ELR (cell line): ENCODE measurements at places on chromosomes 11 and 22.

- DNase-seq, result peak; percentile 76
These were observed 79.0 kb downstream of the TTC28 start for GRCh38 chr22:28600546-28601143.

DNA sequence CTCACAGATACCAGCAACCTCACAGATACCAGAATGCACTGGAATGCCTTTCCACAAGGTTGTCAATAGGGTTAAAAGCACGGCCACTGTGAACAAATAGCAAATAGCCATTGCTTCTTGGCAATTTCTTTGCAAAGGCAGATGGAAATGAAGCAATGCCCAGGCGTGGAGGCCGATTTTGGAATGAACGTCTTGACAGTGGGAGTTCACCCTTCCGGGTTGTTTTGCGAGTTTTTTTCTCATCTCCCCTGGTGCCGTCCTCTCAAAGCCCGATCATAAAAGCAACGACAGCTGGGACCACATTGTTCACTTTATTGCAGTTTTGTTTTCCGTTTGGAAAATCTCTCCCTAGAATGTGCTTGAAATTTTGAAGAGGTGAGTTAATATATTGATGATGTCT is 38.0 kb upstream of the CD82 start:
- no peak for DNase-seq

DNA sequence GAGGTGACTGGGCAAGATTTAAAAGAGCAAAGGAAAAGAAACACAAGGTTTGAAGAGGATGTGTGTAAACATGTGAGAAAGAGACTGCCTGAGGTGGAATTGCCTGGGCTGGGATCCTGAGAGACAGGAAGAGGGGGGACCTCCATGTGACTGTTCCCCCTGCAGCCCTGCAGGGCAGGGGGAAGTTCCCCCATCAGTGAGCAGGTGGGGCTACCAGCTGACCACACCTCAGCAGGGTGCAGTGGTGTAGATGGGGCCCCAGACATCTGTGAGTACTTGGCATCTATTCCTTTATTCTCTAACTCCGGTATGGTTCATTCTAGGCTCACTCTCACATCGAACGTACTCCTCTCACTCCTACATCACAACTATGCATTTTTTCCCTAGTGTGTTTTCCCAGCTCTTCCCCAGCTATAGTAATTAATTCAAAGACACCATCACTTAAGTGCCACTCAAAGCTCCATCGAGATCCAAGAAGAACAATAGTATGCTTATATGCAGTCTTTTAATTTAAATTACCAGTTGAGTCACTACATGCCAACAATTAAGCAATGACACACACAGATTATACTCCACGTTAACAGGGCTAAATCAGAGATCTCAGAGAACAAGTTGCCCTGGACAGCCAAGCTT is 42.7 kb downstream of the LGR4 start:
- peak; percentile 32 for DNase-seq

DNA sequence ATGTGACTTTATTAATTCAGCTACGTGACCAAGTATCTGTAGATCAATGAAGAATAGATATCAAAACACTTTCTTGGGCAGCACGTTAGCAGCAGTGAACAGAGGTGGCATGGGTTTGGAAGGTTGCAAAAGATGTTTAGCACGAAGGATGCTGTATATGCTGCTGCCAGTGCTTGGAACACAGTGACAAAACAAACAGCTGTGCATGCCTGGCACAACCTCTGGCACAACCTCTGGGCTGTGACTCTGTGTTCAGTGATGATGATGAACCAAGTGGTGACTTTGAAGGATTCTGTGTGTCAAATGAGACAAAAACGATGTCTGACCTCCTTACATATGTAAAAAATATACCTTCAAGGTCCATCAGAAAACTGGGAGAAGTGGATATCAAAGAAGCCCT is 104.7 kb downstream of the TBC1D22A start:
- DNase-seq, result no peak

DNA sequence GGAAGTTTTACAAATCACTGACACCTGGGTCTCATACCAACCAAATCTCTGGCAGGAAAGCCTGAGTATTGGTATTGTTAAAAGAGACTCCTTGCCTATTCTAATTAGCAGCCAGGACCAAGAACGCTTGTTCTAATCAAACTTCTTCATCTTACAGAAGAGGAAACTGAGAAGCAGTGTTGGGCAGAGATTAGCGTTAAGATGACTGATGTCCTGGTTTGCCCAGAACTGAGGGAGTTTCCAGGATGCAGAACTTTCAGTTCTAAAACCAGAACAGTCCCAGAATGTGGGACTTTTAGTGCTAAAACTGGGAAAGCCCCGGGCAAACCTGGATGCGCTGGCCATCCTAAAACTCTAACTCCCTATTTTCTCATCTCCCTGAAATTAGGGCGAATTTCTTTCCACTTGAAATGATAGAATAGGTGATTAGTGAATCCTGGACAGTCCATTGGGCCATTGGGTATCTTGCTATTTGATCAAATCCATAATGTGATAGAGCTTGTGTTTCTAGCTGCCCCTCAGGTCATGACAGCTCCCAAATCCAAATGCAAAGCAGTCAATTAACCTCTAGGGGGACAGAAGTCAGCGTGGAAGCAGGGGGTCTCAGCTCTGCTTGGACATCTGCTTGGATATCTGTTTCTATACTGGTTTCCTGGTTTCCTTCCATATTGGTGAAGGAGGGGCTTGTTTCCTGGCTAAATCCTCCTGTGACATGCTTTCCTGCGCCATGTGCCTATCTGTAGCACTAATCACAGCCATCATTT is 16.0 kb upstream of the TMPRSS13 start:
- no peak for DNase-seq

DNA sequence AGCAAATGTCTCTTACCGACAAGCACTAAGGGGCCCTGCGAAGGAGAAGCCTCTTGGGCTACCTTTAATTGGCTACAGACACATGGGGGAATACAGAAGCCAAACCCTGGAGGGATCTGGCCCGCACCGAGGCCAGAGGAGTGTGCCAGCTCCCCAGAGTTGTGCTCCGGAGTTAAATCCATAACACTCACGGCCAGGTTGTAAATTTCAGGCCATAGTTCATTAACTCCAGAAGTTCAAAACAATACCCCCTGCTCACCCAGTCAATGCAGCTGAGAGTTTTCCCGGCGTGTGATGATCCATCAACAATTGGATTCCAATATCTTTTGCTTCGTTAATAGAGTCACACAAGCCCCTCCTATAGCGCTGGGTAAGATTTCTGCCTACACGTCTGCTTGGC is 371.5 kb downstream of the NXPE2 start:
- no peak for DNase-seq

DNA sequence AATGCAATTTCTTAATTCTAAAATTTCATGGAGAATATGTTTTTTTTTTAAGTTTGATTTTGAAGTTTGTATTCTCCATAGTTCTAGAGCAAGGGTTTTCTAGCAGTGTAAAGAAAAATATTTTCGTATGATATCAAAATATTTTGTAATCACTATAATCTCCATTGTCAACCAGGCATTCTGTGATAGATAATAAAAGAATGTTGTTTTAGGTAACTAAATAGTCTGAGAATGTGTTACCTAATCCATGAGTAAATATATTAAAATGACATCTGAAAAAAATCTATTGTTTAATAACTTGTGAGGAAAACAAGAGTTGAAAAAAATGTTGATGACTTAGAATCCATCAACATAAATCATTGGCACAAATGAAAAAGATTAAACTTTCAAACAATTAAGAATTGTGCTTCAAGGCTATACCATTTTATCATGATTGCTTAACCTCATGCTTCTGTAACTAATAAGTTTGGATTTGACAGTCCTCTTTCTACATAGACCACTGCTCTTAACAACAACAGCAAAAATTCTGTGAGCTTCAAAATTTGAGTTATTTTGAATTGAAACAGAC is 2211.8 kb downstream of the LRRC4C start:
- peak; percentile 1 for DNase-seq

GRCh38 chr22:33553493-33553892 is 366.8 kb downstream of the LARGE1 start:
- DNase-seq, result no peak

GRCh38 chr22:25883482-25884033 is 141.6 kb downstream of the MYO18B start:
- no peak for DNase-seq

DNA sequence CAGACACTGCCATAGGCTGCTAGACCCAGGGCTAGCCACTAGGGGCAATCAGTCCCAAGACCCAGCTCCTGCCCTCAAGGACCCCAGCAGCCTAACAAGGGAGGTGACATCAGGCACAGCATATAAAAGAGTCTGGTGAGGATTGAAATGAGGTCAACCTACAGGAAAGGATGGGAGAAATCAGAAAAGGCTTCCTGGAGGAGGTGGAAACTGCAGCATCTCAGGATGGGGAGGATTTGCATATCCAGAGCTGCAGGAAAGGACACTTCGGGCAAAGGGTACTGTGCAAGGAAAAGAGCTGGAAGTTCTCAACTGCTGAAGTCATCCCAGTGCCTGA is 2.9 kb upstream of the ARFGAP2 start:
- DNase-seq, result peak; percentile 64

GRCh38 chr11:13672576-13673210 is 4.2 kb downstream of the FAR1 start:
- DNase-seq, result no peak

- no peak for DNase-seq
These were observed 198.4 kb downstream of the MAML2 start for GRCh38 chr11:96144553-96144952.

DNA sequence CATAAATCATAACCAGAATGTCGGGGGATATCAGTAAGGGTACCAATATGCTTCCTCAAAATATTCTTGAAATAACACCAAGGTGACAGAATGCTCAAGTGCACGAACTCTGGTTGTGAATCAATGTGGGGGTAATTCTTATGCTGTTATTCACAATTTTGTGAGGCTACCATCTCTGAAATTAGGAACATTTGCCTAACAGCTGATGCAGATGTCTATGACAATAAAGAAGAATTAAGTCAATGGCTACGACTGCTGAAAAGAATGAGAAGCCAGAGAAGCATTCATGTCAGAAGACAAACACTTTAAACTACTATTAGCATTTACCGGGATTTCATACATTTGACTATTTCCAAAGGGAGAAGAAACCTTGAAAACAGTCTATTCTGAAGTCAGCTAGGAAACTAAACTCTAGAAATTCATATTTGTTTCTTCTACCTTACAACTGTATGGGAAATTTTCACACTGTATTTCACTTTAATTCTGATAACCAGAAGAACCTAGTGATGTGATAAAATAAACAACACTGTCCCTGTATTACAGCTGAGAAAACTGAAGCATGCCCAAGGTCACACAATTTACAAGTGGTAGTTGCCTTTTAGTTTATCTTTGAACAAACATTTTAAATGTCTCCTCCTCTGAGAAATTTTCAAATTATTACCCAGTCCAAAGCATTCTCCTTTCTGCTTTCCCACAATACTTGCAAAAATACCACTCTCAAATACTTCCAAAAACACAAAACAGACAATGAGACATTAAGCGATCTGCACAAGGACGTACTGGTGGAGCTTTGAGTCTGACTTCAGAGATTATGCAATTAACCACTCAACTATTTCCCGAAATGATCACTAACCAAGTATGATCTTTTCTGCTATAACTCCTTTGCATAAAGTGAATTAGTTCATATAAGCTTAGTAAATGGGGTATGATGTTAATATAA is 18.0 kb upstream of the ARHGAP32 start:
- no peak for DNase-seq

GRCh38 chr11:67614730-67615714 is 8.3 kb downstream of the NDUFV1 start:
- DNase-seq, result peak; percentile 39

DNA sequence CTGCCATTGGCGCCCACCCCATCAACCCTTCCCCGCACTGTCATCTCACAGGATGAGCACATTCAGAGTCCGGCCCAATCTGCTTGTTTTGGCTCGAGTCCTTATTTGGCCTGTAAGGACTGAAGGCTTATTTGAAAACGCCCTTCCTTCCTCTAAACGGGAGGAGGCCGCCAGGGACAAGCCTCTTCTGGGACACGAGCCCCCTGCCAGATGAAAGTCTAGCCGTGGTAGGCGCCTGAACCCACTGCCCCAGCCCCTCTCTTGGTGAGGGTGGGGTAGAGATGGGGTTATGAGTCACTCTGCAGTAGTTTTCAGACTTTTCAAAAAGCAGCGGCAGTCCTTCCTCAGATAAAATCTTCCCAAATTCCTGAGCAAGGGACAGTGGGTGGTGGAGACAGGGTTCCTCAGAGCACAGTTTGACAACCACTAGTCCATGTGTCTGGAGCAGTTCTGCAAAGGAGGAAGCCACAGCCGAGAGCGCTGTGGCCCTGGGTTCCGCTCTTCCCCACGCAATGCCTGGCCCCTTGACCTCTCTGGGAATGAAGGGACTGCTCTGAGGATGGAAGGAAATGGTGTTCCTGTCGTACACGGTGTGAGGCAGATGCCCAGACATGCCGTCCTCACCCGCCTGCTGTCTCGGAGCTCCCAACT is 57.0 kb downstream of the MYH9 start:
- peak; percentile 68 for DNase-seq
